Naive thymus-derived CD8-positive, alpha-beta T cell (primary cell): ENCODE measurements at places on chromosomes 7 and 10. TPM values are rescaled to one million over a fixed set of nuclear protein-coding genes. Genes with fewer than 3 reads are reported as not detected.

Gene C7orf57
- total RNA-seq = not detected

Gene ZNF33A
- total RNA-seq = 76.1 TPM

Gene C10orf53
- total RNA-seq = not detected

Gene CTAGE15
- not detected for total RNA-seq

Gene OPN4
- not detected for total RNA-seq

Gene DKK1
- not detected for total RNA-seq

Gene TSPAN12
- not detected for total RNA-seq

Gene MRPS33
- total RNA-seq = 52.2 TPM

Gene DNA2
- 9.8 TPM for total RNA-seq

Gene UNC5B
- not detected for total RNA-seq

Gene TAF5
- total RNA-seq = 6.6 TPM

Gene CYP2C19
- total RNA-seq = not detected

Gene COPS6
- total RNA-seq = 72.0 TPM

Gene ANKRD26
- total RNA-seq = 15.8 TPM
